ENCODE measurements at places on chromosomes 1 and 21.

DNA sequence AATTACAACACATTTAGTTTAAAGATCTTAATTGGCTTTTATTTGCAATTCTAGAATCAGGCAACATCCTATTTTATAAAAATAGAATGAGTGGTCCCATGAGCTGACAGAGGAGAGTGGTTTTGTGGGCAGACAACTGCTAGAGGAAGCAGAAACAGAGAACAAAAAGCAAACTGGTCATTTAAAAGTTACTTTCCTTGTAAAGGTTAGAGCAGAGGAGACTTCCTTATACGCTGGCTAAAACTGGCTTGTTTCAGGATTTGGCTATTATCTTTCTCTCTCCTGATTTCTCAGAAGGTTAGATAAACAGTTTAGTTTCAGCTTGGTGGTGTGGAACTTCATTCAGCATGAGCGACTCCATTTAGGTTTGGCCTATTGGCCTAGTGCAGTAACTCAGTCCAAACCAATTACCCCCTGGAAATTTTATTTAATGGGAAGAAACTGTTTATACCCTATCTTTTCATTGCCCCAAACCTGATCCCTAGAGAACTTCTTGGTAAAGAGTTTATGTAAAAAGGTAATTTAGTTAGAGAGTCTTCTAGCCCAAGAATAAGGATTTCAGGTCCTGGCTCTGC, 32.2 kb upstream of the IL20 start:
- no peak for DNase-seq

- DNase-seq = no peak
Measured at GRCh38 chr1:176801514-176802020, 338.6 kb downstream of the PAPPA2 start.

DNA sequence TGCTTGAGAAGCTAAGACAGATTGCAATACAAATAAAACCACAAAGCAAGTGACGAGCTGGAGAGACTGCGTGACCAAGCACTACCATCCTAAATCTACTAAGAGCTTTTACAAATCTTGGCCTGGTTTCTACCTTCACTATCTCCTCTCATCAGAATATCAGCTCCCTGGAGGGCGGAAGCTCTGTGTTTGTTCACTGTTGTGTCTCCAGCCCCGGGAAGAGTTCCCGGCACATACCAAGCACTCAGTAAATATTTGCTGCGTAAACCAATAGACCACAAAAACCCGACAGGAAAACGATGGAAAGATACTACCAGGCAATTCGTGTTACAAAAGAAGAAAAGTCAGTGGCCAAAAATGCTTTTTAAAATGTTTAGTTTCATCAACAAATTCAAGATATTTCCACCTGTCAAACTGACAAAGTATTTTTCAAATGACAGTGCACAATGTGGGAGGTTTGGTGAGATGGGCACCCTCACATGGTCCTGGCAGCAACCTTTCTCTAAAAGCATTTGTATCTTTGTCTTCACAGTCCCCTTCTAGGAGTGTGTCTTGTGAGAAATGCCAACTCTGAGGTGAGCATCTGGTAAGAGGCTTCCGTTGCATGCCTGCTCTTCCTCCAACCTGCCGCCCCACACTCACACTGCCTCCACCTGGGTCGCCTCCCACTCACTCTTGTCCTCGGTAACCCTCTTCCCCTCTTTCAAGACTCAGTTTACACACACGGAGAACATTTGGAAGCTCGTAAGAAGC, 34.7 kb downstream of the SLC1A7 start:
- DNase-seq = no peak

GRCh38 chr1:55230659-55231058, 15.5 kb upstream of the USP24 start:
- DNase-seq = no peak

DNA sequence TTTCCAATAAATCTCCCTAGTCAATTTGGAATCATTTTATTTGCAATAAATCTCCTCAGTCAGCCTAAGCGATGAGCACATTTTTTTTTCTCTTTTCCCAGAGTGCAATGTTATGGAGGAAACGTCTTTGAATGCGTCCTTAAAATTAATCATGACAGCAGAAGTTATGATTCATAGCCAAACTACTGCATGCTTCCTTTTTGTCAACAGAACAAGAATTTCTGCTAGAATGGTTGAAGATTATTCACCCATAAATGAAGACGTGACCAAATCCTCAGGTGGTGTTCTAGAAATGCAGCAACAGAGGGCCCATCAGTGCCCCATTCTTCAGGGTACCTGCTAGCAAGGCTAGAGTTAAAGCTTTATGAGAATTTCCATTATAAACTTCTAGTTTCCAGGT, 407.9 kb upstream of the PKN2 start:
- DNase-seq = no peak

GRCh38 chr21:43632373-43632905, 26.8 kb downstream of the HSF2BP start:
- no peak for DNase-seq

DNA sequence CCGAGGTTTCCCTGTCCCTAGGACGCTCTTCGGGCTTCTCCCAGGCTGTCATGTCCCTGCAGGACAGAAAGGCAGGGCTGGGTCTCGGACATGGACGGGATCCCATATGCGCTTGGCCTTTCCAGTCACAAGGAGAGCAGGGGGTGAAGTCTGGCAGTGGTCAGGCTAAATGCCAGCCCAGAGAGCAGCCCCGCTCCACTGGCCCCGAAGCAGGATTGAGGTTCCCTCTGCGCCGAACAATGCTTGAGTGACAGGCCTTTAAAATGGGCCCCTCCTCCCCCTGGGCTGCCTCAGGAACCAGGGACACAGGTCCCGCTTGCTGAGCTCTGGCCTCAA, 12.7 kb downstream of the DRAXIN start:
- no peak for DNase-seq

DNA sequence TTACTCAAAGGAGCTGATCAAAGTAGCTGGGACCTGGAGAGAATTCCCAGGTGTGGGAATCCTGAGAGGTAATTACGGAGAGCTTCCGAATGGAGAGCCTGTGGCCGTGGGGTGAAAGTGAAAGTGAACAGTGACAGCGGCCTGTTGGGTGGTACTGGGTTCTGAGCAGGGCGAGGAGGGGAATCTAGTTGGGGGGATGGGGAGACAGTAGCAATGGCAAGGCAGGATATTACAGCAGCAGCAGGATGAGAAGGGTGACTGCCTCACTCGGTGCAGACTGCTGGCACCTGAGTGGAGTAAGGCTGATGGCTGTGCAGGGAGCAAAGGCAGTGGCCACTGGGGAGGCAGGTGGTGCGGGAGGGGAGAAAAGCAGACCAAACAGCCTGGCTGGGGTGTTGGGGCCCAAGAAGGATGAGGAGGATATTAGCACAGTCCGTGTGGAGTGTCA, 70.3 kb upstream of the PRDX6 start:
- no peak for DNase-seq

DNA sequence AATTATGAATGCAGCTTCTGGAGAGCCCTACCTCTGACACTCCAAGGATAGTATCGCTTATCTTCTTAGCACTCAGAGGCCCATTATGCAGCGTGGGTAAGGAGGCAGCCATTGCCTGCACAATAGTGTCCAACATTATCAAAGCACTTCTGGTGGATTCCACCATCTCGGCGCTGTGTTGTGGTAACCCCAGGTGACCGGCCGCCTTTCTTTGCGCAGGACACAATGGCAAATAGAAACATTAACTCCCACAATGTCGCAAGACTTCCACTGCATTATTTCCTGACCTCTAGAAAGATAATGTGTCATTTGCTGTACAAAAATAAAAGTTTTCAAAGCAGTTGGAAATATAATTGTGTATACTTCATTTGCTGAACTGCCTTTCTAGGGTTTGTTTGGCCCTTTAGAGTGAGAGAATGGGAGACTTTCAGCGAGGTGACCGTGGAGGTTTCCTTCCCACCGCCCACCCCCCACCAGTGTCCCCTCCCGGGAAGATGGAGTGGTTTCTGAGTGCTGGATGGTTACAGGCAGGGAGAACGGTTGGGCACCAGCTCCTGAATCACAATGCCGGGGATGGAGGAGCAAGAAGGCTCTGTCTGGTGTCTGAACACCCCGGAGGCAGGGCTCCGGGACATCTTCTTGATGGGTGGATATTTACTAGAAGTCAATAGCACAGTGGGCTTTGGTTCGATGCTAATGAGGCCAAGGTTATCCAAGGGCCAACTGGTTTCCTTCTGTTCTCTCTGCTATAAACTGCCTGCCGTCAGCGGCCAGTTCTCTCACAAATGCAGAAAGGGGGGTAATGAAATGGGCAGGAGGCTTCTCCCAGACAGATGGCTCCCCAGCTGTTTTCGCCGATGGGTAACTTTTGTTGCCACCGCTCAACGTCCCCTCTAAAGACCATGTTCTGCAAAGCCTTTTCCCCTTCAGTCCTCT, 215.4 kb upstream of the PROX1 start:
- DNase-seq = no peak

- DNase-seq = no peak
Measured at GRCh38 chr1:8197493-8198282, 120.2 kb upstream of the SLC45A1 start.

DNA sequence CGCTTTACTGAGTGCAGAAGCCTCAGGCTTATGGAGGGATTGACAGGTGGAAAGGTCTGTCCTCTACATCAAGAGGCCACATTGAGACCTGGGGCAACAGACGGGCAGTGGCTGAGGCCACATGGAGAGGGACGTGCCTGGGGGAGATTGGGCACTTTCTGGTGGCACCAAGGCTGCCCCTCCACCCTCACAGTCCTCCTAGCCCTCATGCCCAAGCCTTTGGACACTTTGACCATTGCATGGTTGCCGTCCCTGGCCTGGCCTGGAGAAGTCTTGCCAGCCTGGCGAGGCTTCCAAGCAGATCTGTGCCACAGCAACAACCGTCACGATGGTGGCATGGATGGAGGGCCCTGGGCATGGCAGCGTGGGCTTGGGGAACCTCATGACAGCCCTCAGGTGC, 192.1 kb upstream of the VAMP3 start:
- DNase-seq = no peak

DNA sequence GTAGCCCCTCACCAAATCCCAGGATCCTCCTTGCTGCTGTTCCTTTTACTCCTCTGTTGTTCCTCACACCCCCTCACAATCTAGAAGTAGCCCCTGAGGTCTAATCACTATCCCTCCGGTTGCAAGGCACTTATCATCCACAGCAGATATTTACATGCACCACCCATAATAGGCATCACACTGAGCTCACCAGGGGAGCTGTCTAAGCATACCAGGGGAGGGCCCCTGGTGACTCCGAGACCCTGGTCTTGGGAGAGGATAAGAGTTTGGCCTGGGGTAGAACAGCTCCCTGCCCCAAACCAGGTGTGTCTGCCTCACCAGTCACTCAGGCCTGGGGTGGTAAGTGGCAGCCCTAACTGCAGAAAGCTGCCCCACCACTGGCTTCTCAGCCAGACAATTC, 37.3 kb upstream of the ZC3H12A start:
- DNase-seq = no peak

- DNase-seq = no peak
Measured at GRCh38 chr21:34619841-34620665, 5.1 kb upstream of the RCAN1 start.

GRCh38 chr1:29218223-29218622, 12.5 kb downstream of the MECR start:
- no peak for DNase-seq

- DNase-seq = no peak
Measured at GRCh38 chr1:166202546-166202945, 35.7 kb upstream of the FAM78B start.

GRCh38 chr1:207950750-207951149, 39.8 kb upstream of the CD34 start:
- no peak for DNase-seq

DNA sequence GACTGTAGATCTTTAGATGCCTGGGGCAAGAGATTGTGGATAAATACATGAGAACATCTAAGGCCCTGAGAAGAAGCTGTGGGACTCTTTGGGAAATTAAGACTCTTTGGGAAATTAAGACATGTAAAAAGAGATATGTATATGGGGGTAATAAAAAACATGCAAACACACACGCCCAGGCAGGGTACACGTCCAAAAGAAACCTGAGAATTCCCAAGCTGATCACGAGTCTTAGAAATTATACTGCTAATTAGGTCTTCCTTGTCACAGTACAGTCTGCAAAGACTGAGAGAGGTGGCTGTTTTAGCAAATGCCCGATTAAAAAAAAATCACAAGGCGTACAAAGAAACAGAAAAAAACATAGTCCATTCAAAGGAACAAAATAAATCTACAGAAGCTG, 39.3 kb upstream of the ERO1B start:
- DNase-seq = no peak

- no peak for DNase-seq
Measured at GRCh38 chr1:16017461-16018303, at the start of gene HSPB7. TSS of gene HSPB7 (minus strand) at chr1:16018043. CDS start at chr1:16017963, 80 bp downstream.

GRCh38 chr1:59218521-59219236, 78.2 kb upstream of the FGGY start:
- no peak for DNase-seq

DNA sequence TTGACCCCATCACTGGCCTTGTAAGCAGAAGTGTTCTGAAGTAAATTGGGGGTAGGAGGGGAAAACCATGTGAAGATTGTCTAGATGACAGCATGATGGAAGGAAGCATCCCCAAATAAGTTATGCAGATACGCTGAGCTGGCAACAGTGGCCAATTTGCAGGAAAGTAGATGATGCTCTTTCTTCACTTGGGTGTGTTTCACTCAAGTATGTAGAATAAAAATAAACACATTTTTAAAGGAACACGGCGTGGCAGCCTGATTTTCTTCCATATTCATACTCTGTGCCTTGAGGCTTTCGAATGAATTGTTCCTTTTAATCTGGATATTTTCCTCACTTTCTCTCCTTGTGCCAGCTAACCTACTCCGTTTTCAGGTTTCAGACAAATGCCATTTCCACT, 295.5 kb upstream of the DPYD start:
- no peak for DNase-seq

- DNase-seq = no peak
Measured at GRCh38 chr1:157104598-157105293, 5.1 kb upstream of the ETV3L start.

Data from stimulated activated CD8-positive, alpha-beta memory T cell treated with anti-CD3 and anti-CD28 coated beads, Interleukin-4, amount 100 ng/mL, for 4 hours (primary cell).